SJSA1 (cell line): ENCODE measurements at places on chromosomes 6 and 20. TPM values are rescaled to one million over a fixed set of nuclear protein-coding genes. Genes with fewer than 3 reads are reported as not detected.

DNA sequence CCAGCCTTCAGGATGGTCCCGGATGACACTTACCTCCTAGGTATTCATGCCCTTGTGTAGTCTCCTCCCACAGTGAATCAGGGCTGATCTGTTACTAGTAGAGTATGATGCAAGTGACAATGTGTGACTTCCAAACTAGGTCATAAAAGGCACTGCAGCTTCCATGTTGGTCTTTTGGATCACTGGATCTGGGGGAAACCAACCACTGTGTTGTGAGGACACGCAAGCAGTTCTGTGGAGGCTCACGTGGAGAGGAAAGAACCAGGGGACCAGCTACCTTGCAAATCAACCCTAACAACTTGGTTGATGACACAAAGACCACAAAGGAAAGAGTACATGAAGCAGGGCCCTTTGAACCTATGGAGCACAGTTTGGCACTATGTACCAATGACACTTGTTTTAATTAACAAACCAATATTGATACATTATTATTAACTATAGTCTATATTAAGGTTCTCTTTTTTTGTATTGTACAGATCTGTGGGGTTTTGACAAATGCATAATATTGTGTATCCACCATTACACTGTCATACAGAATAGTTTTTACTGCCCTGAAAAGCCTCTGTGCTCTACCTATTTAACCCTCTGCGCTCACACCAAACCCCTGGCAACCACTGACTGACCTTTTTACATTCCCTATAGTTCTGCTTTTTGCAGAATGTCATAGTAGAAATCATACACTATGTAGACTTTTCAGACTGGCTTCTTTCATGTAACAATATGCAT is 16.3 kb upstream of the SDCBP2 start:
- no peak overlapping the region for H3K4me3 ChIP-seq
- no peak for DNase-seq
- no peaks in the 10 kb centered on the region for H3K27me3 ChIP-seq
- H3K4me1 ChIP-seq: peaks cover 29% of the 10 kb centered on the region
- H3K36me3 ChIP-seq: no peaks in the 10 kb centered on the region

The LPIN3 gene
- total RNA-seq: not detected in 2 replicates

- 0 out of 2 replicates have a peak overlapping the region, but pooled peaks have one; percentile 43 for H3K27ac ChIP-seq
- H3K4me3 ChIP-seq: peak overlapping the region; percentile 47
- no peaks in the 10 kb centered on the region for H3K27me3 ChIP-seq
- peaks cover 13% of the 10 kb centered on the region for H3K4me1 ChIP-seq
- peak; percentile 72 for DNase-seq
Measured at GRCh38 chr20:10217721-10218410, 764 bp upstream of the SNAP25 start.

DNA sequence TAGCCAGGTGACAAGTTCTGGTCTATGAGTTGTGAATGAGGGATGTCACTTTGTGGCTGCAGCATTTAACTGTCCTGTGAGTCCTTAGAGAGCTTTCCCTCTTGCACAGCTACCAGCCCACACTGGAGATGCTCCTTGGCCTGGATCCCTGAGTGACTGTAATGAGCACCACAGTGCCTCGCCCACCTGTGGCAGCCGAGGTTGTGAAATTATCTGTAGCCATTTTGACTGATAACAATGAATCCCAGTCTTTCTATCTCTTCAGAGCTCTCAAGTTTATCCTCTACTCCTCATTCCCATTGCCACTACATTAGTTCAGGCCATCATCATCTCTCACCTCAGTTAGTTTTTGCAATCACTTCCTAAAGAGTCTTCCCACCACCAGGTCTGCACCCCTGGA is 41.3 kb upstream of the BEND3 start:
- no peak overlapping the region for H3K27ac ChIP-seq
- no peaks in the 10 kb centered on the region for H3K36me3 ChIP-seq
- H3K4me1 ChIP-seq: no peaks in the 10 kb centered on the region
- H3K4me3 ChIP-seq: no peak overlapping the region
- DNase-seq: no peak

The NECAB3 gene
- total RNA-seq: 52.1 and 81.1 TPM in 2 replicates

- H3K27ac ChIP-seq: no peak overlapping the region
- no peak for DNase-seq
- H3K4me3 ChIP-seq: no peak overlapping the region
Measured at GRCh38 chr6:46054516-46054915, 38.9 kb upstream of the CLIC5 start.

The NKAIN4 gene
- not detected in 2 replicates for total RNA-seq

The RIPPLY2 gene
- total RNA-seq: not detected in 2 replicates

The COL11A2 gene
- total RNA-seq: 0.32 TPM in 1 of 2 replicates, not detected in the other

DNA sequence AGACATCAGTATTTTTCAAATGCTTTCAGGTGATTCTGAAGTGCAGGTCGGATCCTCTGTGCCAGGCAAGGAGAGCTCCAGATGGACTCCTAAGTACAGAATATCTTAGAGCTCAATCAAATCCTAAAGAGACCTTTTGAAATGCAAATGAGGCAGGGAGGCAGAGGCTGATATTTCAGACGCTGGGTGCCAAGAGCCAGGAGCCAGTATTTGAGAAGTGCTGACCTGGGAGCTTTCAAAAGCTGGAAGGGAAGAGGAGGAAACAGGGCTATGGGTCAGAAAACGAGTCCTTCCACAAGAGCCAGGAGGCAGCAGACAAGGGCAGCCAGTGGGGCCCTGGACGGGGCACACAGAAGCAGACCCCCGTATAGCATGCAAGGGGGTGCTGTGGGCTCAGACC is 46.1 kb upstream of the DSN1 start:
- H3K27ac ChIP-seq: no peak overlapping the region
- no peak for DNase-seq
- peaks cover 90% of the 10 kb centered on the region for H3K36me3 ChIP-seq
- no peaks in the 10 kb centered on the region for H3K27me3 ChIP-seq
- no peak overlapping the region for H3K4me3 ChIP-seq

DNA sequence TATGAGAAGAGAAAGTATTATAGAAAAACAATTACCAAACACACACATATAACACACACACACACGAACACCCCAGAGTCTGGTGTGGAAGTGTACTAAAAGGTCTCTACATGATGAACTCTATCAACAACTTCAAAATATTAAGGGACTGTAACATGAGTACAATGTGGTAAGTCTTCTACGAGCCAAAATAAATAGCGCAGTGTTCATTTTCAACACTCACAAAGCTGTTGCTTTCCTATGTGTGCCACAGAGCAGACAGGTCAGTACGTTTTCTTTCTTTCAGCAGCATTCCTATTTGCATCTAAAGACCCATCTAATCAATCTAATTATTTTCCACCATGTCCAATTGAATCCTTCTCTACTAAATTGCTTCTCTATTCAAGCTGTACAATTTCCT is 12.1 kb upstream of the CNKSR3 start:
- no peaks in the 10 kb centered on the region for H3K4me1 ChIP-seq
- H3K36me3 ChIP-seq: no peaks in the 10 kb centered on the region
- no peaks in the 10 kb centered on the region for H3K27me3 ChIP-seq
- no peak overlapping the region for H3K27ac ChIP-seq
- no peak overlapping the region for H3K4me3 ChIP-seq

DNA sequence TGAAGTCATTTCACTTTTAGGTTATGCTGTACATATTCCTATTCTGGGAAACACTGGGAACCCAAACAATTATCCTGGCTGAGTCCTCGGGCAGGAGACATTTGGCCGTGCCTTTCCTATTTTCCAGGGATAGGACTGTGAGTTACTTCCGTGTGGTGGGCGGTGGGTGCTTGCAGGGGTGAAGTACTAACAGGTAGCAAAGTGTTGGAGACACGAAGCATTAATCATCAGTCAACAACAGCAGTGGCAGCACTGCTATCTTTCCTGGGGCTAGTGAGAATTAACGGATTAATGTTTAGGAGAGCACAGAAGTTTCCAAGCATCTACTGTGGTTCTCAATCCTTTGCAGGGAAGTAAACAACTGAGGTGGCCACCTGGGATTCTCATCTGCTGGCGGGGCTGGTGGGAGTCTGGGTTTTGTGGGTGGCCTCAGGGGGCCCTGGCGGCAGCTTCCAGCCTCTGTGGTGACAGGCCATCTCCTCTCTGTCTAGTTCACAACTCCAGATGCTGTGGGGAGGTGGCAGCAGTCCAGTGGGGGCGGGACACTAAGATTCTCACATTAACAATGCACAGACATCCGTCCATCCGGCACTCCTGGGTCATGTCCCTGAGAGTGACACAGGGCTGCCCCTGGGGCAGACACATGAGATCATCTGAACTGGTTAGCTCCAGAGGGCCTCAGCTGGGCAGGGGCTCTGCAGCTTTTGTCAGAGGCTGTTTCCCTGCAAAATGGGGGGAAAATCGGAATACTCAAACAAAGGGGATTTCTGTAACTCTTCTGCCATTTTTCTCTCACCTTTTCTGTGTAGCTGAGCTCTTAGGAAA is 90.9 kb downstream of the GJA10 start:
- no peak overlapping the region for H3K4me3 ChIP-seq
- peak overlapping the region; percentile 90 for H3K27ac ChIP-seq
- DNase-seq: peak; percentile 97
- no peaks in the 10 kb centered on the region for H3K27me3 ChIP-seq
- H3K4me1 ChIP-seq: peaks cover 61% of the 10 kb centered on the region

The FOXP4 gene
- 3.9 and 5.1 TPM in 2 replicates for total RNA-seq

GRCh38 chr20:4227085-4227821 is 211.9 kb upstream of the RNF24 start:
- H3K4me3 ChIP-seq: no peak overlapping the region
- H3K27ac ChIP-seq: no peak overlapping the region
- H3K27me3 ChIP-seq: no peaks in the 10 kb centered on the region
- peaks cover 23% of the 10 kb centered on the region for H3K4me1 ChIP-seq
- no peaks in the 10 kb centered on the region for H3K36me3 ChIP-seq

The ETV7 gene
- 2.0 TPM in 1 of 2 replicates, not detected in the other for total RNA-seq

GRCh38 chr20:50481741-50482140 is 28.4 kb upstream of the PTPN1 start:
- no peak overlapping the region for H3K4me3 ChIP-seq
- no peaks in the 10 kb centered on the region for H3K36me3 ChIP-seq
- DNase-seq: no peak
- H3K27me3 ChIP-seq: no peaks in the 10 kb centered on the region
- H3K4me1 ChIP-seq: peaks cover 21% of the 10 kb centered on the region
